T-cell (primary cell): ENCODE measurements at places on chromosomes 12 and 14.

DNA sequence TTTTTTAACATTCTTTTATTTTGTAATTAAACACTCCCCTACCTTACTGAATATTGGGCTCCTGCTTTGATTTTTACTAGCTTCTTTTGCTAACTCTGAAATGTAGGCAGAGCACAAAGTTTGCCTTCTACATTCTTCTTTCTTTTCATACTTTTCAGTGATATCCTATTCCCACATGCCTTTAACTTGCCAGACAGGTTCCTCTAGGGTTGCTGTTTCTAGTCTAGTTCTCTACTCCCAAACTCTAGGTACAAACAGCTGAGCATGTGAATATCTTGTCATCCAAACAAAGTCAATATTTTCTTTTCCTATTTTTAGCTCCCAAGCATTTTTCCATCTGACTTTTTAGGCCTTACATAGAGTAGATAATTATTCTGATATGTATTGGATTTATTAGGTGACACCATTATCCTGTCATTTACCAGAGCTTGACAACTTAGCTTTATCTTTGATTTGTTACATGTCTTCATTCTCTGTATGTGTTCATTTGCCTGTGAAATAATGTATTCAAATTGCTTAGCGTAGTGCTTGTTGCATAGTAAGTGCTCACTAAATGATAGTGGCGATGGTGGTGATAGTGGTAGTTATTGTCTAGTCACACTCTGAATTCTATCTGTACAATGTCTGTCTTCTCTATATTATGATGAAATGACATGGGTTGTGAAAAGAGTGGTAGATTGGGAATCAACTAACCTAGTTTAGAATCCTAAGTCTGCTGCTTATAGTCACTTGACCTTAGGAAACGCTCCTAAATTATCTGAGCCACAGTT is 73.6 kb upstream of the DNM1L start:
- DNase-seq, result no peak

GRCh38 chr12:116529686-116530085 is 29.5 kb upstream of the MAP1LC3B2 start:
- DNase-seq, result no peak

DNA sequence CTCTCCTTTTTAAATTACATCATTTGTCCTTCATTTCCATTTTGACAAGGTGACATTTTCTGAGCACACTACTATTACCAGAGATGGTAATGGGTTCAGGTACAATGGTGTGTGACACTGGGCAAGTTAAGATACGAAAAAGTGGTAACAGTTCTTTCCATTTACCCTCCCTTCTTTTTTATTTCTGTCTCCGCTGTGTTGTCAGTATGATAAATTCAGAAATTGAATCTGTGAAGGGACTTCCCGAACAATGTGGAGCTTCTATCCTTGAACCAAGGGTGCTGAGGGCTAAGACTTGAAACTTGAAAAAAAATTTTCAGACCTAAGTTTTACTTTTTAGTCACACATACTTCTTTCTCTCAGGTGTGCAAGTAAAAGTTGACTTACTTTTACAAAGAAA is 103.7 kb downstream of the ERC1 start:
- DNase-seq, result no peak

- DNase-seq, result no peak
Observed at GRCh38 chr12:125271892-125272291, 206.7 kb downstream of the AACS start.

GRCh38 chr12:27566626-27567025 is 42.6 kb downstream of the PPFIBP1 start:
- no peak for DNase-seq

DNA sequence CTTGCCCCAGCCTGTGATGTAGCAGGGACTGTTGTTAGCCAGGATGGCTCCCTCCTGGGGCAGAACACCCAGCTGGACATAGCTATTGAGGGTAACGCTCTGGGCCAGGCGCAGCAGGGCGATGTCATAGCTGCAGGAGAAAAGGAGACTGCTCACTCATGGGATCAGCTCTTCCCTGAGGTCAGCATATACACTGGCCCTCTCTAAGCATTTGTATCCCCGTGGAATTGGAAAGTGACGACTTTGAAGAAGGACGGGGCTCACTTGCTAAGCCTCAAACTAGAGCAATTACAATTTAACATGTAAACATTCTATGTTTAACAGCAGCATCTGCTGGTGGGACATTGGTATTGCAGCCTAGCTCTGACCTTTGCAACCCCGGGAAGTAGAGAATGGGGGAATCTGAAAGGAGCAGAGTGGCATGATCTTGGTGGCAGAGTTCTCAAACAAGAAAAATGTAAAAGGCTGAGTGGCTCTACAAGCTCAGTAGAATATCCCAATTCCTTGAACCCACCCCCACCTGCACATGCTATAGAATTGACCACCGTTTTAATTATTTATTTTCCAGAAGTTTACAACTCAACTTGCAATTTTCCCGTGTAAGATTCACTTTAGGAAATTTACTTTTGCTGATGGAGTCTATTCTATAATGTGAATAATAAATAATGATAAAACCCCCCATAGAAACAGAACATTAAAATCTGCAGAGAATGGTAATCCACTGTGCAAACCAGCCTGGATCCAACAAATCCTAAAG is 5.0 kb downstream of the CELA1 start:
- peak; percentile 70 for DNase-seq

DNA sequence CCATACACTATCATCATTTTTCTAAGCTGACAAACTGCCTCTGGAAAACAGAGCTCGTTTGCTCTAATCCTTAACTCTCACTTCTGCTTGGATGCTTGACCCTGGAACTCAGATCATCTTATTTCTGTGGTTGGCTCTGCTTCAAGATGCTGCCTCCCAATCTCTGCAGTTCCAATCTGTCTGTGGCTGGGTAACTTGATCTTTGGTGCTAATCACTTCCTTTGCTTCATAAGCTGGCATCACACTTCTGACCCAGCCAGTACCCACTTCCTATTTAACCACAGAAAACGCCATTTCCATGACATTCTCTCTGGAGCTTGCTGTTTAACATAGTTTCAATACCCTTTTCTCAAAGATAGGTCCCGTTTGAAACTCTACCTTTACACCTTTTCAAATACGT is 254.2 kb downstream of the ACSS3 start:
- no peak for DNase-seq

DNA sequence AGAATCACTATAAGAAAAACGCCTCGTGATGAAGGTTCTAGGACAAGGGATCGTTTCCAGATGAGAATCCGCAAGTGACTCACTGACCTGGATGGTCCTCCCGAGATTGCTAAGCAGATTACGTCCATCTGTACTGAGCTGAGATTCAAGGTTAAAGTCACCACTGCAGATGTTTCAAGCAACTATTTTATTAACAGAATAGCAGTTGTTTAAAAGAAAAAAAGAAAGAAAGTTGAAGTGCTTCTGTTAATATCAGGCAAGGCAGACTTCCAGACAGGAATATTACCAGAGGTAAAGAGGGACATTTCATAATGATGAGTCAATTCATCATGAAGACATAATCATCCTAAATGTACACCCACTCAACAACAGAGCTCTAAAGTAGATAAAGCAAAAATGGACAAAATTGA is 17.9 kb downstream of the PXN start:
- DNase-seq, result no peak

- peak; percentile 49 for DNase-seq
Observed at GRCh38 chr14:31025367-31026076, at the start of gene AP4S1. TSS of gene AP4S1 (plus strand) at chr14:31025649. CDS start at chr14:31066197, 40,548 bp downstream.

DNA sequence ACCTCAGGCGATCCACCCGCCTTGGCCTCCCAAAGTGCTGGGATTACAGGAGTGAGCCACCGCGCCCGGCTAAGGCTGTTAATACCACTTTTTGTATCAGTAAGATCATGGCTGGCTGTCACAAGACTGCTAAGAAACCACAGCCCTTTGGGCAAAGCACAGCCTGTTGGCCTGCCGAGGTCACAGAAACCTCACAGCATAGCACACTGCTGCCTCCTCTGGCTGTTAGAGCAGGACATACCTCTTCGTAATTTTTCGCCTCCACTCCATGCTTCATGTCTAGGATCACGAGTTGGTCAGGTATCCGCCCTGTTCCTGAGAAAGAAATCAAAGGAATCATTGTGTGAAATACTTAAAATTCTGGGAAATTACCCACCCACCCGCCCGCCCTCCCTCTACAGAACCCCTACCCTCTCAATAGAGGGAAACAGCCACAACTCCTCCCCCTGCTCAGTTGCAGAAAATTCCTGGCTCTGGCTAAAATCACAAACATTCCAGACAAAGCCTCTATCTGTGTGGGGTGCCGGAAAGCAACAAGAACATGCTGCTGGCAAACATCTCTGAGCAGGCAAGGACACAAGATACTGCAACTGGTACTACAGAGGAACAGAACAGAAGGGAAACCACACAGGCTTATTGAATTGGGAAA is 20.7 kb upstream of the NEK9 start:
- DNase-seq, result no peak

DNA sequence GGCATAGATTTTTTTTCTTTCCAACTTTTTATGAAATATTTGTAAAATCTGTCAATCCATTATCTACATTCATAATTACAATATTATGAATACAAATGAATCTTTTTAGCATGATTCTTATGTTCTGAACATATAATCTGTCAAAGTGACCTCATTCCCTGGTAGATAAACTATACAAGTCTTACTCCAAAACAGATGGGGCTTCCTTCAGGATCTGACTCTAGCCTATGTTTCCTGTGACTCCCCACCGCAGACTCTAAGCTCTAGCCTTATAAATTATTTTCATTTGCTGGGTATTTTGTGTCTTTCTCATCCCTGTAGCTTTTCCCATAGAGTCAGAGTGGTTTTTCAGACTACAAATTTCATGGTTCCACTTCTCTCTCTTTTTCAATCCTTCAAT is 202.1 kb upstream of the KITLG start:
- no peak for DNase-seq

GRCh38 chr12:94712815-94713515 is 62.6 kb upstream of the TMCC3 start:
- DNase-seq, result no peak

GRCh38 chr12:2845280-2845679 is 10.4 kb upstream of the NRIP2 start:
- no peak for DNase-seq

- no peak for DNase-seq
Observed at GRCh38 chr12:91993287-91994017, 152.2 kb downstream of the BTG1 start.

GRCh38 chr14:64337888-64338615 is 43.9 kb upstream of the ESR2 start:
- no peak for DNase-seq

DNA sequence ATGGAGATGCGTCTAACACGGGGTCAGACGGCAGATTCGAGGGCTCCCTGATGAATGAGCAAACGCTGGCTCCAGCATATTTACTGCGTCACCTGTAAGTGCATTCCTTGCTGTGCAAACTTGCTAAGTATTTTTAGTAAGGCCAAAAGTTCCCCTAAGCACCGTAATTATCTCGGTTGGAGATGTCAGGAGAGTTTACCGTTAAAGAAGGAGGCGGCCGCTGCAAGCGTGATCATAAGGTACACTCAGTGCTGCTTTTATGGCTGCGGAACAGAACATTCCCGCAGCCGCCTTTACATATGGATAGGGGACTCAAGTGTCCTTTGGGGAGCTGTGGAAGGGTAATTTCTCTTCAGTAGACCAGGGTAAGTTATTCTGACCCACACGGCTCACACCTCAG is 175.6 kb downstream of the GLT1D1 start:
- no peak for DNase-seq

- no peak for DNase-seq
Observed at GRCh38 chr14:76772300-76773187, 11.3 kb downstream of the VASH1 start.

DNA sequence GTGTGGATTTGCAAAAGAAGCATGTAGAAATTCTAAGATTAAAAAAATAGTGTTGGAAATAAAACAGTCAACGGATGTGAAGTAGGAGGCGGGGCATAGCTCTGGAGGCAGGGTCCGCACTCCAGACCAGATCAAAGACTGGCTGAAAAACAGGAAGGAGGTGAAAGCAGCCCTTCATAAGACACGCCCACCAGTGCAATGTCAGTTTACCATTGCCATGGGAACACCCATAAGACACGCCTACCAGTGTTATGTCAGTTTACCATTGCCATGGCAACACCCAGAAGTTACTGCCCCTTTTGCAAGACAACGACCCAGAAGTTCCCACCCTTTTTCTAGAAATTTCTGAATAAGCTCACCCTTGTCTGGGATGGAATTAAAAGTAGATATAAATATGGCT is 87.1 kb downstream of the FZD10 start:
- DNase-seq, result no peak

- no peak for DNase-seq
Observed at GRCh38 chr12:114769634-114770033, 85.7 kb upstream of the TBX3 start.

DNA sequence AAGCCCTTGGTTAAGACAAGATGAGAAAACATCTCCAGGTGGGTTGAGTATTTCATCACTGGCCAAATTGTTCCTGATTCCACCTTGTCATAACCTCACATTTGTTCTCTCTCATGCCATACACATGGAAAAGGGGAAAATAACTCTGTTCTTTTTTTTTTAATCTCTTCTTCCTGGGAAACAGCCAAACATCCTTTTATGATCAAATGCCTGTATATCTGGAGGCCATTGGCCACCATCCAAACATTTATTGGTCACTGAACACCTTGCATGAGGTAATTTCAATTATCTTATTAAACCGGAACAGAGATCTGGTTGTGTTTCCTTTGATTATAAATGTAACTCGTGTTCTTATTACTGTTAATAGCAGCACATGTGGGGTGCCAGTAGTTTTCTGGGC is 469.6 kb downstream of the NPAS3 start:
- DNase-seq, result no peak

DNA sequence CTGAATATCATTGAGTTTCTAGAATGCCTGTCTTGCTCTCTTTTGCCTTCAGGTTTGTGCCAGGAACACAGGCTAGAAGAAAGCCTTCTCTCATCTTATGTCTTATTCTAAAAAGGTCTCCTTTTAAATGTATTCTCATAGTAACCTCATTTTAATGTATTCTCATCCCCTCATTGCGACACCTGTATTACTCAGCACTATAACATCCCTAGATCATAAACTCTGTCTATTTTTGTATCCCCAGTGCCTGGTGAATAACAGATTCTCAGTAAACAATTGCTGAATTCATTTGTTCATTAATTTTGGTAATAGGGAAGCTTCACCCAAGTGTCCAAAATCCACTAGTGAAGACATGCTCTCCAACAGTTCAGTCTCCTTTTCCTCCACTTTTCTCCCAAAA is 8.8 kb upstream of the LRRK2 start:
- no peak for DNase-seq

- no peak for DNase-seq
Observed at GRCh38 chr14:58668848-58669480, 31.2 kb downstream of the DACT1 start.

GRCh38 chr12:124322271-124322998 is 27.5 kb downstream of the RFLNA start:
- no peak for DNase-seq

- DNase-seq, result no peak
Observed at GRCh38 chr12:95351748-95352147, 122.2 kb upstream of the METAP2 start.

- DNase-seq, result no peak
Observed at GRCh38 chr14:36716614-36717184, 55.0 kb downstream of the PAX9 start.

- DNase-seq, result peak; percentile 23
Observed at GRCh38 chr12:98595243-98595988, 1.9 kb downstream of the SLC25A3 start.

- no peak for DNase-seq
Observed at GRCh38 chr12:68446384-68446783, 114.2 kb upstream of the MDM1 start.

- DNase-seq, result no peak
Observed at GRCh38 chr14:58428118-58428683, 682 bp downstream of the KIAA0586 start.
